ENCODE measurements at places on chromosomes 2 and 18.
A peak's percentile ranks its signal among the peaks of the same experiment; 100 is the strongest.

DNA sequence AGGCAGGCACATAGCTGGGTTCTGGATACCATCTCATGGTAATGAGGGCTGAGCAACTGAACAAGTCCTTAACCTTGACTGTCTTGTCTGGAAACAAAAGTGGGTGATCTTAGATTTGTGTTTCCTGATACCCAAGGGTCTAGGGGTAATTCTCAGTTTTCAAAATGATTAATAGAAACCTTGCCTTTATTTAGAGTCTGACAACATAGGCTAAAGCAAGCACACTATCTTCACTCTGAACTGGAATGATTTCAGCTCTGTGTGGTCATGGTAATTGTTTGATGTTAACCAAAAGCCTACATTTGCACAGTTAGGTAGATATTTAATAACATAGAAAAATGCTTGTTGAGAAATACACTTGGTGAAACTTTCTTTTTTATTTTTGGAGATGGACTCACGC, 6.8 kb upstream of the LAMA3 start:
- no peak for DNase-seq

GRCh38 chr2:70477441-70477844, 76.2 kb downstream of the TGFA start:
- DNase-seq, result peak; percentile 25

DNA sequence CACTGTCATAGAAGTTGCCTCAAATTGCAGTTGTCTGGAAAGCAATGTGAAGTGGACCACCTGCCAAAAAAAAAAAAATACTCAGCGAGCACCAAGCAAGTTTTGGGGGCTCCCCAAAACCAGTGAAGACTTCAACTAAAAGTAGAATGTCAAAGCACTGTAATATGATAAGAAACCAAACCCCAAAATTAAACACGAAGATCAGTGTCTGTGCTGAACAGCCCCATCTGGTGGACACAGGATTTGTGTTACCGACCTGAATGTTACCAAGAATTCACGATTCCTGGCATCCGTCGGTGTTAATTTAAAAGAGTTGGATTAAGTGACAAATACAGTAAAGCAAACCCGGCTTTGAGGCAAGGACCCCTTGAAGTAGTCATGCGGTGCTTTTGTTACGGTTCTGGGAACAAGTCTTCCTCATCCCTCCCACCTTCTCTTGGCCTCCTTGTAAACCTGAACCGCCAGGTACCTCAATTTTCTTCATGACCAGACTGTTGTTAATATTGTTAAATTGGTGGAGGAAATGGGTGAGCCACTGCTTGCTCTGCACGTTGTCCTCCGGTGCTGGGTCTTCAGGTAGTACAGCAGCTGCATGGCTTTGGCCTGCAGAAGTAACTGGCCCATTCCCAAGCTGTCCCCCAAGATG, 31.3 kb upstream of the SSB start:
- DNase-seq, result no peak

DNA sequence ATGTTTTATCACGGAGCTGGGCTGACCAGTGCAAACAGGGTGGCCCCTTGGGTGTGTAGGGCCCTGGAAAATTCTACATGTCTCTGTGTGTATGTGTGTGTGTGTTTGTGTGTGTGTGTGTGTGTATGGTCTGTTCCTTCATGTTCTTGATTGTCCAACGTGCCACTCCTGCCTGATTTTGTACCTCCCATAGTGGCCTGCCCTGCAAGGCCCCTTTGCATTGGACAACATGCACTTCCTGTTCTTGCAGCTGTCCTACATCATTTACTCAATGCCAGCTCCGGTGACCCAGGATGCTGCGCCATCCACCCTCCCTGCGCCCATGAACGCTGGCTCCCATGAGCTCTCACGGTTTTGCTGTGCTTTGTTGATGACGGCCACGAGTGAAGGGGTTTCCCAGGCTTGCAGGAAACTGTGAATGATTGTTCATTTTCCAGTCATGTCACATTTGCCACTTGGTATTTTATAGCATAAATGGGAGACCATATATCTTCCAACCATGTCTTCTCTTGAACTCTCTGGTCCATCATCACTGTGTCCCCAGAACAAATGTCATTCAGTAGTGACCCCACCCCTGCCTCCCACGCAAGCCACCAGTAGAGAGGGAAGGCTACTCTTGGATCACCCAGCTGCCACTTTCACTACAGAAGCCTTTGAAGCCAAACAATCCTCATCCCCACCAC, 69.7 kb upstream of the NCK2 start:
- no peak for DNase-seq

- DNase-seq, result no peak
These were observed 24.9 kb downstream of the EPB41L3 start for GRCh38 chr18:5518899-5519371.

DNA sequence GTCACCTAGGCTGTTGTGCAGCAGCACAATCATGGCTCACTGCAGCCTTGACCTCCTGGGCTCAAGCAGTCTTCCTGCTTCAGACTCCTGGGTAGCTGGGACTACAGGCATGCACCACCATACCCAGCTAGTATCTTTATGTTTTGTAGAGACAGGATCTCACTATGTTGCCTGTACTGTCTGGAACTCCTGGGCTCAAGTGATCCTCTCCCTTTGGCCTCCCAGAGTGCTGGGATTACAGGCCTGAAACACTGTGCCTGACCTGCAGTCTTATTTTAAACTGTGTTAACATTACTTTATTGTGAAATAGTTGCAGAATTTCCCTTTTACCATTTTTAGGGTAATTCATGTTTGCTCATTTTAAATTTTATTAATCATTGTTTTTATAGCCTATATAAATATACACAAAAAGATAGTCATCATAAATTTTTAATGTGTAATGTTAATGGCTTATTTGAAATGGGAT, 24.6 kb downstream of the EML4 start:
- DNase-seq, result no peak

DNA sequence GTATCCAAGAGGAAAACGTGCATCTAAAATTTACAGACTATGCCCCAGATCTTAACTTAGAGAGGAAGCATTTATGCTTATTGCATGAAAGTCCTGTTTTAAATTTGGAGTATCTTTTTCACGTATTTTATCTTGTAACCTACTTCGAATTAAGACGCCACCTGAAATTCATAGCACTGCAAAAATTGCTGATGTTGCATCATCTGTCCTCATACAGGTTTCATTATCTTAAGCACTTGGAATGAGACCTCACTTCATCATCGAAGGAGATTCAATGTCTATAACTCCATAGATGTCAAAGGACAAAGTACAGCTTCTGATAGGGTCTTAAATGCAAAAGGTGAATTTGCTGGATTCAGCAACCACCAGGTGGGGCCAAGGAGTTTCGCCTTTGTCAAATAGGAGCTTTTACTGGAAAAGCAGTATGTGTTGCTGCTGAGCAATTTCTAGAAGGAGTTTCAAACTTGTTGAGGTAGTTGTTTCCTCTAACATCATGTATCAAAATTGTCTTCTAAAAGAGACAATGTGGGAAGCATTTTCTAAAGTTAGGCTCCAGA, 106.4 kb upstream of the CCDC85A start:
- no peak for DNase-seq

DNA sequence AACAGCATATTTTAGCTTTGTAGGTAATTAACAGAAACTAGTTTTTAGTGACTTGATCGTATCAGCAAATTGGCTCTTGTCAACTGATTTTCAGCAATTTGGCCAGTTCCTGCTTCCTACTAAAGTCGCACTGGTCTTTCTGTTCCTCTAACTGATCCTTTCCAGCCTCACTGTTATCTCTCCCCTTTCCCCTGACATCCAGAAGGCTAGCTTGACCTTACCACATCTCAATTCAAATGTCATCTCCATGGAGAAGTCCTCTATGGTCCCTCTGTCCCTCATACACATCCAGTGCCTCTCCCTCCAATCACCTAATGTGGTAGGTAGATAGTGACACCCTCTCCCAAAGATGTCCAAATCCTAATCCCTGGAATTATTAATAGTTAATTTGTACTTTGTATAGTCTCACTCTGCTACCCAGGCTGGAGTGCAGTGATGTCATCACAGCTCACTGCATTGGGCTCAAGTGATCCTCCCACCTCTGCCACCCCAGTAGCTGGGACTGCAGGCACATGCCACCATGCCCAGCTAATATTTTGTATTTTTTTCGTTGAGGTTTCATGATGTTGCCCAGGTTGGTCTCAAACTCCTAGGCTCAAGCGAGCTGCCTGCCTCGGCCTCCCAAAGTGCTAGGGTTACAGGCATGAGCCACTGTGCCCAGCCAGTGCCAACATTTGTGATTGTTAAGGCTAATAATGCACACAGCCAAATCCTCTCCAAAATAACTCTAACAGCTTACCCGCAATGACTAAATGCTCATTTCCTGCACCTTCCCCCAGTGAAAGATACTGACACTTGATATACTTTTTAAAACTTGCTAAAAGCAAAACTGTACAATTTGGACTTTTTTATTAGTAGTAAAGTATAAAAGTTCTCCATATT, 16.9 kb downstream of the PSTPIP2 start:
- DNase-seq, result no peak

- DNase-seq, result no peak
These were observed 684.4 kb downstream of the ZEB2 start for GRCh38 chr2:143835481-143835880.

GRCh38 chr18:64017870-64018269, 48.0 kb downstream of the SERPINB8 start:
- DNase-seq, result no peak

DNA sequence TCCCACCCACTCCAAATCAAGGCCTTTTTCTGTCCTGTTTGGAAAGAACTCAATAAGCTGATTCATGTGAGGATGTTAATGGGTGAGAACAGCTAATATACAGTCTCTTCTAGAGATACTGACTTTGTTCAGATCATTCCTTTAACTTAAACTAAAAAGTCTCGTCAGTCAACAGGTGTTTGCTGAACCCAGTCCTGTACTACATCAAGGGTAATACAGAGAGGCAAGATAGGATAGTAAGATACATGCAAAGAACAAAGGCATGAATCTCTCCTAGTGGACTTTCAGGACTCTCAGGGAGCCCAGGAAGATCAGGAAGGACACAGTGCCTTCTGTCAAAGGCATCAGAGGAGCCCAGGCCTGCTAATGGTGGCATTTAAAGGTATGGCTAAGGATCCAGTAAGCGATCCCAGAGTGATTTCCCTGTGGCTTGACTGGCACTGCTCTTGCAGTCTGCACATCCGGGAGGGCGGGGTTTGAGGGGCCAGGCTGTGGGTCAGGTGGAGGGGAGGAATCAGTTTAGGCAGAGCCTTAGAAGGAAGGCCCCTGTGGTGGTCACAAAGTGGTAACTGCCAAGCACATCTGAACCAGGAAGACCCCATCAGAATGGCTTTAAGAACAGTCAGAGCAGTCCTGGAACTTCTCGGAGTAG, 54.0 kb downstream of the EPAS1 start:
- no peak for DNase-seq

GRCh38 chr2:11498543-11499034, 32.6 kb upstream of the E2F6 start:
- DNase-seq, result no peak

GRCh38 chr2:213166109-213166508, 14.7 kb upstream of the IKZF2 start:
- DNase-seq, result no peak

- DNase-seq, result peak; percentile 80
These were observed 31.4 kb downstream of the FHOD3 start for GRCh38 chr18:36328916-36329315.

DNA sequence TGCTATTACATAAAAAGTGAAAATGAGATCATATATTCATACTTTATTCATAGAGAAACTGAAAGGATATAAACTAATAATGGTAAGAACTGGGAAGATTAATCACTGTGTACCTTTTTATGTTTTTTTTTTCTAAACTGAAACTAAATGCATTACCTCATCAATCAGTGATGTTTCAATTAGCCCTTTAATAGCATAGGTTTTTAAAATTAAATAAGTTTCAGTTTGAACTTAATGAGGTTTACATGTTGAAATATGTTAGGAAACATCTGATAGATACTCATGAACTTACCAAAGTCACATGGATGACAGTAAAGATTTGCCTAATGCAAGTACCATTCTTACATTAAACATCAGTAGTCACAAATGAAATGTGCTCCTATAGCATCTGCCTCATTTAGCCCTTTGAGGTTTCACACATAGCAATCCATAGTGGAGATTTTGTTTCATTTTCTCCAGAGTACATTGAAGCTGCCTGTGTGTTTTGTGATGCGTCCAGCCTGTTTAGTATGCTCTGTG, 8.9 kb downstream of the MAPRE2 start:
- DNase-seq, result no peak

DNA sequence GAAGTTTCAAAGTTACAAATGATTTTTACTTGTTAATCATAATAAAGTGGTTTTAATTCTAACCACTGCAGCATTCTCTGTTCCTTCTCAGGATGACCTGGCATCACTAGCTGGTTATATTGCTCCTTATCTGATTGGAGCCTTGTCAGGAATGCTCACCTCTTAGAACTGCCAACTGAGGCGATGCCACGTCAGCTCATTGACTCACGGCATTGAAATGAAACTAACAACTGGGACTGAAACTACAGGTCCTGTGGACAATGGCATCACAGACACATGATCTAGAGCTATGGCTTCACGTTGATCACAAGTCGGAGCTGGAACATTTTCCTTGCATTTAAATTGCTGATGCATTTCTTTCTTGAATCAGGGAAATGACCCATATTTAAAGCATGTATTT, 54.9 kb upstream of the MAP2 start:
- no peak for DNase-seq

- DNase-seq, result no peak
These were observed 25.0 kb upstream of the KDM3A start for GRCh38 chr2:86416146-86416545.

GRCh38 chr2:74005786-74006185, 21.1 kb downstream of the TET3 start:
- no peak for DNase-seq

GRCh38 chr18:13513021-13513420, 213.3 kb downstream of the FAM210A start:
- DNase-seq, result no peak

GRCh38 chr2:38446418-38446817, 69.3 kb upstream of the ATL2 start:
- no peak for DNase-seq

- no peak for DNase-seq
These were observed 124.8 kb downstream of the PHLPP1 start for GRCh38 chr18:62839874-62840713.

DNA sequence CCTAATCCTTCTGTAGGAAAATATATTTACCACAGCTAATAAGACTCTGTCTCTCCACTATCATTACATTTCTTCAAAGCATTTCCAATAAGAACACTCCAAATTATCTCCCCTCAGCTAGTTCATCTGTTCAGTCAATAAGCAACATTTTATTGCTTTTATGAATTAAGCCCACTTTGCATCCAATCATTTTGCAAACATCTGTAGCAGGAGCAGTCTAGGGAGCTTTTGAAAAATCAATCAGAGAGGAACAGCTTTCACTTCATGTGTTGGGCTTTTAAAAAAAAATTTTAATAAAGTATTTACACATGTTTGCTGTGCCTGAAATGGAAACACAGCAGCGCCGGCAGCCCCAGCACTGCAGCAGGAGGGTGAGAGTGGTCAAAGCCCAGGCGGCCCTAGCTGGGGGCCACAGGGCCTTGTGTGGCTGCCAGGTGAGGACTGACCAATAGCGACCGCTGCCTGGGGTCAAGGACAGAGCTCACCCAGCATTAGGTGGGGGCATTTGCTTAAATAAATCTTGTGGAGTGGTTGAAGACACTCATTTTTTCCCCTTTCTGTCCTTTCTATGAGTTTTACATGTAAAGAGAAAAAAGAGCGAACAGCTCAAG, 250.7 kb downstream of the RNF144A start:
- DNase-seq, result no peak

GRCh38 chr18:22324191-22325131, 93.3 kb downstream of the CTAGE1 start:
- no peak for DNase-seq
